ENCODE measurements at places on chromosomes 4 and X. TPM values are rescaled to one million over a fixed set of nuclear protein-coding genes. Genes with fewer than 3 reads are reported as not detected.

GRCh38 chrX:18985186-18985435 is 1.2 kb upstream of the PHKA2 start:
- no peak for DNase-seq

GRCh38 chr4:151865312-151865711 is 104.5 kb upstream of the GATB start:
- no peak for DNase-seq

GRCh38 chr4:52094376-52095145 is 43.5 kb downstream of the SPATA18 start:
- no peak for DNase-seq

- peak; percentile 37 for DNase-seq
Measured at GRCh38 chr4:4384837-4385236, 2.1 kb upstream of the NSG1 start.

The SCML2 gene
- total RNA-seq: 0.99 TPM

The VSIG4 gene
- not detected for total RNA-seq

GRCh38 chr4:187125062-187125461 is 401.4 kb upstream of the FAT1 start:
- no peak for DNase-seq

DNA sequence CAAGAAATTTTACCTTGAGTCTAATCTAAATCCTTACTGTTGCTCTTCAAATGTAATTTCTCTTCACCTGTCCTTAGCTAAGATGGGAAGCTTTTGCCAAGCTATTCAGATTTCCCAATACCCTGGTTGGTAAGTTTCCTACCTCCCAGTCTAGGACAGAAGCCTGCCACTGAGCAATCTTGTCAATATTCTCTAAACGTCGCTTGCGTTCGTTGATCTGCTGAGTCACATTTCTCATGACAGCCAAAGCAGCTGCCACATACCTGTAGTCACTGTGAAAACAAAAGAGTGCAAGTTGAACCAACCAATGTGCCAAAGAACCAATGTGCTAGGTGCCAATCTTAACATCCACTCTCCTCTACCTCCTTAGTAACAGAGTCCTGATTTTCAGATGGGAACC is 111.1 kb downstream of the ARHGEF9 start:
- DNase-seq: no peak

GRCh38 chr4:111494471-111494870 is 650.8 kb upstream of the FAM241A start:
- DNase-seq: no peak

The COL25A1 gene
- total RNA-seq: under 0.01 TPM

GRCh38 chr4:169174247-169174646 is 96.5 kb downstream of the SH3RF1 start:
- peak; percentile 76 for DNase-seq

The SORCS2 gene
- total RNA-seq: 10.7 TPM

The SOX3 gene
- not detected for total RNA-seq

DNA sequence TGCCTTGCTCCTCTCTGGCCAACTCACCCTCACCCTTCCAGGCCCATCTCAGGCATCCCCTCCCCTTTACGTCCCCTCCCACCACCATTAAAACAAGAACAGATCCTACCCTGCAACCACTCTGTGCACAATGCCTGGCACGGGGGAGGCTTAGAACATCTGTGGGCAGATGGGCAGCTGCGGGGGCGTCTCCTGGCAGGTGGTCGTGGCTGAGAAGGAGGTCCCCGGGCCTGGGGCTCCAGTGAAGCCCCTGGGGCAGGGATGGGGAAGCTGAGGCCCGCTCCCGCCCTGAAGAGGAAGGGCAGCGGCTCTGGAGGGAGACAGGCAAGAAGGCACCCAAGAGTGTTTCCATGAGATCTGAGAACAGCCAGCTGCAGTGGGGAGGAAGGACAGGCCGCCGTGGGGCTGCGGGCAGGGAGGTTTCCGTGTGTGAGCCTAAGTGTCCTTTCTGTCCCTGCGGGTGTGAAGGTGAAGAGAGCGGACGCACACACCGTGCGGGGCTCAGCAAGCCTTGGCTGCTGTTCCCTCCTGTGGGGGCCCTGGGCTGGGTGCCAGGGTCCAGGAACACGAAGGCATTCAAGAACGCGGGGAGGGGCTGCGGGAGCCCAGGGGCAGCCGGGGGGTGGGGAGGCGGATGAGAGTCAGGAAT is 7.8 kb upstream of the TBC1D14 start:
- no peak for DNase-seq

DNA sequence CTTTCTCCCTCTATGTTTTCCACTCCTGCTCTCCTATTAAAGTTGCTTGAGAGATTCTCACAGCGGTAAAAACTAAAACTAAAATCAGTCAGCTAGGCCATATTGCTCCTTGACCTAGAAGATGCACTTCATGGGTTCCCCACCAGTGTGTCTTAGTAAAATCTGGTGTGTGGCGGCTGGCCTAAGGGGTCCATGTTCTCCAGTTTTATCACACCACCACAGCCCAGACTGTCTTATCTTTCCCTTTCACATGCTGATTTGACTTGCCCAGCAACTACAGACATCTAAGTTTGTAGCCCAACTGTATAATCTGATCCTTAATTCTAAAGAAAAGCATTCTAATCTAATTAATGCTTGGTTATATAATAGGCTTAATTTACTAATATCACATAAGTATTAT is 68.0 kb downstream of the ATP8A1 start:
- DNase-seq: no peak

GRCh38 chrX:45860450-45860849 is 659.8 kb upstream of the DIPK2B start:
- DNase-seq: no peak

- peak; percentile 5 for DNase-seq
Measured at GRCh38 chr4:3402491-3403347, 39.0 kb upstream of the HGFAC start.

The PJA1 gene
- total RNA-seq: 21.2 TPM

The ZMAT1 gene
- total RNA-seq: not detected

The GABRQ gene
- total RNA-seq: not detected

DNA sequence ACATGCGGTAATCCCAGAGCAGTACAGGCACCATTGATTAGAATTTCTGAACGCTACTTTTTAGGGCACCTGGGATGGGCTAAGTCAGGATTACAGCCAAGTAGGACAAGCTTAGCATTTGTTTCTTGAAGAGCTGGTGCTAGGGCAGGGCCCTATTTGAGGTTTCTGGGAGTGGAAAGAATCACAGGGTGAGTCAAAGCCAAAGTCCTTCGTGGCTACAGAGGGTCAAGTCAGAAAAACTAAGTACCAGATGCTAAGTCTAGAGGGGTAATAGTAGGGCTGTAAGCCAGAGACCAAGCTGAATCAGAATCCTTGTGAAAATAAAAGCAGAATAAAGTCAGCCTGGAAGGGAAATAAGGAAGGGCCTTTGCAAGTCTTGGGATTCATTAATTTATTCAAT is 448.6 kb downstream of the ZIC3 start:
- no peak for DNase-seq

Measured in mammary epithelial cell (primary cell).